ENCODE measurements at places on chromosomes 16 and 17.

GRCh38 chr16:72985148-72985941 lies 62.6 kb downstream of the ZFHX3 start:
- no peak for DNase-seq

DNA sequence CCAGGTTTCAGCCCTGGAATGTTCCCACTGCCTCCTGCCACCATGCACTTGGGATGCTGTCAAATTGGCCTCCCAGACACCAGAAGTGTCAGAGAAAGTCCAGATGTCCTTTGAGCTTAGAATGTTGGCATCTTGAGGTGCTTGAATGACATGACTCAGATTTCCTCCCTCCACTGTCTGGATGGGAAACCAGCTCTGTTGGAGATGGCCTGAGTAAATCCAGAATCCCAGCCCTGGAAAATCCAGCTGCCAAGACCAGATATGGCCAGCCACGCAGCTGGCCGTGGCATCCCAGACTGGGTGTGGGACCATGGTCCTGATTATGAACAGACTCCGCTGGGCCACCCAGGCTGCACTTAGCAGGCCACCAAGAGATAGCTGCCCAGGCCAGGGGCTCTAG lies 57.0 kb upstream of the CLEC3A start:
- DNase-seq, result no peak

DNA sequence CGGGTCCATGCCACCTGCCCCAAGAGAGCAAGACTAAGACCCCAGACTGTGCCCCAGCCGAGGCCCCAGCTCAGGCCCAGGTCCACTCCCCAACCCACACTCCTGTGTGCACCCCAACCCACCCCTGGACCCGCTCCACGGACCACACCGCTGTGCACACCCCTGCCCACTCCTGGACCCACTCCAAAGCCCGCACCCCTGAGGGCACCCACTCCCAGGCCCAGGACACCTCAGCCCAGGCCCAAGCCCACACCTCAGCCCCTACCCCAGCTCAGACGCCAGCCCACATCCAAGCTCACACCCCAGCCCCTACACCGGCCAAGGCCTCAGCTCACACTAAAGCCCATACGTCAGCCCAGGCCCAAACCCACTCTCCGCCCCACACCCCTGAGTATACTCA lies 1.1 kb downstream of the SPEM3 start:
- DNase-seq, result no peak

DNA sequence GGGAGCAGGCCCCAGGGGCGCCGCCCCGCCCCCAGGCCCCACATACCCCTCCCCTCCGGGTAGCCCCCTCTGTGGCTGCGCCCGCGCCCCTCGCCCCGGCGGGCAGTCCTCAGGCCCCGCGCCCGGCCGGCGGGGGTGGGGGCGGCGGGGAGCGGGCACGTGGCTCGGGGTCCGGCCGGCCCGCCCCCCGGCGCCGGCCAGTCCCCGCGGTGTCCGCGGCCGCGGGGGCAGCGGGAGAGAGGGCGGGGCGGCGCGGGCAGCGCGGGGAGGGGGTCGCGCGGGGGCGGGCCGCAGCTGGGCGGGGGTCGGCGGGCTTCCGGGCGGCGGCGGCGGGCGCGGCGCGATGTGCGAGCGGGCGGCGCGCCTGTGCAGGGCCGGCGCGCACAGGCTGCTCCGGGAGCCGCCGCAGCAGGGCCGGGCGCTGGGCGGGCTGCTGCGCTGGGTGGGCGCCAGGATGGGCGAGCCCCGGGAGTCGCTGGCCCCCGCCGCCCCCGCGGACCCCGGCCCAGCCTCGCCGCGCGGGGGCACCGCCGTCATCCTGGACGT lies 335 bp downstream of the NECAB2 start:
- no peak for DNase-seq

GRCh38 chr17:55734128-55734781 lies 11.6 kb upstream of the TMEM100 start:
- DNase-seq, result no peak

DNA sequence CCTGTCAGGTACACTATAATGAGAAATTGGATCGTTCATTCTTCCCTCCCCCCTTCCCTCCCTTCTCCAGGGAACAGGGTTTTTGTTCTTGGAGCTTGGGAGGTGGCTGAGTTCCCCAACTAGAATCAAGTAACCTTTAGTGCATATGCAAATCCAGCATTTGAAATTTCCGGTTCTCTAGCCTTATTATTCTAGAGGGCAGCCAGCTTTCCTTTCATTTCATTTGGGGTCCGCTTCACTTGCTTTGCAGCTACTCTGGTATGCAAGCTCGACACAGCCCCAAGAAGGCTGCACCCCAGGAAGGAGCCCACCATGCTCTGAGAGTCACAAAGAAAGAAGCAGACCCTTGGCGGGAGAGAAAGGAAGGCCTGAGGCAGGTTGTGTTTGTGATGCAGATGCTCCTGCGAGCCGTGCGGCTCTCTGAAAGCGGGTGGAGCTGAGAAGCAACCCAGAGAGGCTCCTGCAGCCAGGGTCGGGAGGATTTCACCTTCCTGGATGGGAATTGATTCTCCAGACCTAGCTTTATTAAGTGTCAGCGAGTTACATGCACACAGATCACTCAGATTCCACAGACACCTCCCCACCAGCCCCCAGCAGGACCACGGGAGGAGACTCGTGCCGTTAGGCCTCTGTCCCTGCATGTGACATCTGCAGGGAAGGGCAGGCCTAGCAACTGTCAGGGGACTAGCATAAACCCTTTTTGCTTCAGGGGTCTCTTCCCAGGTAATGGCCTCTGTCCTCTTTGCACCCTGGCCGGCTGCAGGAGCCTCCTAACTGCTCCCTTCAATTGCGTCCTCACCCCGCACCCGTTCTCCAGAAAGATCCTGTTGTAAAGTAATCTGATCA lies 34.5 kb downstream of the PMM2 start:
- no peak for DNase-seq

DNA sequence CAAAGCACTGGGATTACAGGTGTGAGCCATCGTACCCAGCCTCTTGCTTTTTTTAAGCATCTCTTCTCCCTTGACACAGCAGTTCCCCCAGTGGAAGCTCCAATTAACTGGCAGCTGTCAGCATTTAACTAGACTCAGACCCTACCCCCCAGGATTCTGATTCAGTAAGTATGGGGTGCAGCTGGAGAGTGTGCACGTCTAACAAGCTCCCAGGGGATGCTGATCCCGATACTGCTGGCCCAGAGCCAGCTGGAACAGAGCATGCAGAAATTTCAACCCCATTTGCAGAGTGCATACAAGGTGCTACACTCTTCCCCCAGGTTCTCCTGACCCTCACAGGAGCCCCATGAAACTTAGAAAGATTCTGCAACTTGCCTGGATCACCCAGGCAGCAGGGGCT lies 27.7 kb upstream of the BCO1 start:
- DNase-seq, result no peak

DNA sequence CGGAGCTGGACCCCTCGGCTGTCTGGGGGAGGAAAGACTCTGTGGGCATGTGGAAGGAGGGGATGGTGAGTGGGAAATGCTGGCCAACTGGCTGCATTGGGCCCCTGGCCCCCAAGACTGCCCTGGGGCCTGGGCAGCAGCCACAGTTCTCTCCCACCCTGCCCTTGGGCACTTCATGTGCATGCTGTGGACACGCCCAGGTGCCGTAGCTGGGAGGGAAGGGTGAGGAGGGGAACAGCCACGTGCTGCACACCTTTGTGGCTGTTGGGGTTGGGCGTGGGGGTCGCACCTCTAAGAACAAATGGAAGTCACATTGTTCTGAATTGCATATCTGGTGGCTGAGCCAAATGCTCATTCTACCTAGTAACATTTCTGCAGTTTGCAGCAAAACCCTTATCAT lies 11.9 kb upstream of the ZNHIT3 start:
- no peak for DNase-seq

GRCh38 chr16:87436225-87437172 lies 44.4 kb downstream of the MAP1LC3B start:
- DNase-seq, result no peak

GRCh38 chr16:53848950-53849349 lies 145.0 kb downstream of the FTO start:
- no peak for DNase-seq

GRCh38 chr16:55592306-55592705 lies 25.8 kb downstream of the CAPNS2 start:
- no peak for DNase-seq

GRCh38 chr16:67104061-67104460 lies 5.7 kb upstream of the PHAF1 start:
- DNase-seq, result no peak

DNA sequence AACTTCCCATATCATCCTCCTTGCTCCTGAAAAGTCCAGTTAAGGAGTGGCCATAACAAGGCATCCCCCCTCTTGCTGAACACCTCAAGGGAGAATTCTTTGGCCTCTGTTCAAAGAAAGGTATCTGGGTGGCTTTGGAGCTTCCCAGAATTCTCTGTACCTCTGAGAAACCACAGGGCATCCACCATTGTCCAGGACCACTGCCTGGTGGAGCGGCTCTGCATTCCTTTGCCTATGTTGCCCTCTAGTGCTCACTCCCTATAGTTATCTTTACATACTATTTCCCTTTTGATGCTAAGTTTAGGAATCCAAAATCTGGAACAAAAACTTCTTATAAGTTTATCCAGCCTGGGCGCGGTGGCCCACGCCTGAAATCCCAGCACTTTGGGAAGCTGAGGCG lies 30.3 kb downstream of the CHD9NB start:
- DNase-seq, result no peak

DNA sequence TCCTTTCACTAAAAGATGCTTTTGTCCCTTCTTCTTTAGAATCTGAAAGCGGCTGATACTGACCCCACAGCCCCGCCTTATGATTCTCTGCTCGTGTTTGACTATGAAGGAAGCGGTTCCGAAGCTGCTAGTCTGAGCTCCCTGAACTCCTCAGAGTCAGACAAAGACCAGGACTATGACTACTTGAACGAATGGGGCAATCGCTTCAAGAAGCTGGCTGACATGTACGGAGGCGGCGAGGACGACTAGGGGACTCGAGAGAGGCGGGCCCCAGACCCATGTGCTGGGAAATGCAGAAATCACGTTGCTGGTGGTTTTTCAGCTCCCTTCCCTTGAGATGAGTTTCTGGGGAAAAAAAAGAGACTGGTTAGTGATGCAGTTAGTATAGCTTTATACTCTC lies 10.1 kb upstream of the TANGO6 start:
- no peak for DNase-seq

DNA sequence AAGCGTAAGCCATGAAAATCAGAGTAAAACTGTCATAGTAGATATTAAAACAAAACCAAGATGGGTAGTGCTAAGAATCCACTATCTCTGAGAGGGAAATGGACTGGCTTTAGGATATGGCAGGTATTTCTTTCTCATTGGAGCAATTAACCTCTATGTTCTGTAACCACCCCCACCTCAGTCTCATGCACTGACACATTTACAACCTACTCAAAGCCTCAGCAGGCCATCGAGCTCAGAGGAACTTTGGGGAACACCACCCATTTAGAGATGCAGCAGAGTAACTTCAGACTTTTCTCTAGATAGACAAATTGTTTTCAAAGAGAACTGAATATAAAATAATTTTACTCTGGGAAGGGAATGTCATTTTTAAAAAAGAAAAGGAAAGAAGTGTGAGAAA lies 615.8 kb upstream of the ZFHX3 start:
- DNase-seq, result no peak

DNA sequence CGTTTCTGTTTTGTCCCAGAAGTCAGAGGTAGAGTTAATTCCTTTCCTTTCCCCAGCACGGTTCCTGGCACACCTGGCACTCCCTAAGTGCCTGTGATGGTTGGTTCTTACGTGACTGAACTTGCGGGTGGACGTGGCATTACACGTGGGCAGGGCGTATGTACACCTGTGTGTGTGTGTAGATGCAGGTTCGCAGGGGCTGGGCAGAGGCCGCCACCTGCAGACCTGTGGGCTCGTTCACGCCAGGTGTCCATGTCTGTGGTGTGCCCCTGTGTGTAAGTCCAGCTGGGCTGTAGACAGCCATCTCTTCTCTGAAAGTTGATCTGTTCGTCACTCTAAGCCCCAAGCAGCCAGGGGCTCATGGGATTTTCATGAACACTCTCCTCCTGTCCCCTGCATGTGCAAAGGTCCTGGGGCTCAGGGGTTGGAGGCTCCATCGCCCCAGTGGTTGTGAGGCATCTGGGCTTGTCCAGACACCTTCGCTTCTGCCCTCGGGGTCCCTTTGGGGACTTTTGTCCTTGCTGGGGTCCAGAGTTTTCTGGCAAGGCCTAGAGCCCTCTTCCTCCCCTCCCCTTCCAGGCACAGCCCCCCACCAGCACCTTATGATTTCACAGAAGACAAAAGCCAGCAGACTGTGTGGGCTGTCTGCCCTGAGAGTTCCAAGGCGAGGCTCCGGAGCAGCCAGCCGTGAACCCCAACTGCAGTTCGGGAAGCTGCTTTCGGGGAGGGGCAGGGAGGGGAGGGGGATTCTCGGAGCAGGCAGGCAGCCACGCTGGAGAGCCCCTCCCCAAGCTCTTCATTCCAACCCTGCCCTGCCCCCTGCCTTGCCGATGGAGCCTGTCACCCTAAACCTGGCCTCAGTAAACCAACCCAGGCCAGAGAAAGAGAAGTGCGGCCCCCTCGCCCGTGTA lies 5.4 kb upstream of the FSCN2 start:
- no peak for DNase-seq

DNA sequence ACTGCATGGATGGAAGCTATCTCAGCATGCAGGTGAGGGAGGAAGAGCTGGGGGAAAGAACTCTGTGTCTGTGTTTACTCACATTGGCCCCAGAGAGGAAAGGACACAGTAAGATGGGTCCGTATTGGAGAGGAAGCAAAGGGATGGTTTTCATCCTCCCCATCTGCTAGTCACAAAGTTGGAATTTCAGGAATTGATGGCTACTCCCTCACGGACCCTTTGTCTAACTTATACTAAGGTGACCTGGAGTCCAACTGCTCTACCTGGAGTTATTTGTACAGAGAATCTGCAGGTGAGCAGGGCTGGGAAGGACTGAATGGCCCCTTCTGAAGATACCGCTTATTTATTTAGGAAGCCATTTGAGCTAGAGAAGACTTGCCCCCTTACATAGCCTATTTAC lies 55.1 kb downstream of the WNT3 start:
- no peak for DNase-seq

DNA sequence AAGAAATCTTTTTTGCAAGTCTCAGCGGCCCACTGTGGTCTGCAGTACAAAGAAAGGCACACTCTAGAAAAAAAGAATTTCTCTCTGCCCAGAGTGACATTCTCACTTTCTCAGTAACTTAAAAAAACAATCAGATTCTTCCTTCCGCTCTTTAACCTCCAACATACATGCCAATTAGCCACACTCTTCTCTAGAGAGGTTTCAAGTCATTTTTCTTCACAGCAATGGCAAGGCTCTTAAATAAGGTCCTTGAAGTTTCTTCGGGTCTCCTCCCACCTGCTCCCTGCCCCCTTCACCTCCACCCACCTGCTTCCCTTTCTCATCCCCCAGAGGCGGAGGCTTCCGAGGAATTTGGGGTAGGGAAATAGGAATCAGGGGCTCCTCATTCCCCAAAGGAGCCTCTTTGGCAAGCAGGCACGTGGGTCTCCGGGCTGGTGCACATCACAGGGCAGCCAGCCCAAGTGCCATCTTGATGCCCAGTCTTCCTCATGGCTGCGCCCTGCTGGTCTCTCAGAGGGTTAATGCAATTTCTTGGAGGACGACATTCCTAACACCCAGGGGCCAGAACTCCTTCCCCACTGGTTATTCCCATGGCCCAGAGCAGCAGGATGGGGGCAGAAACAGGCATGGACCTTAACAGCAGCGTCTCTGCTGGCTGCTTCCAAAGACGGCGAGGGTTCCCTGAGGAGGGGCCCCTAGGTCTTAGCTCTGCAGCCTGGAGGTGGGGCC lies 855 bp upstream of the MEOX1 start:
- no peak for DNase-seq

- DNase-seq, result no peak
Observed at GRCh38 chr16:56625140-56625942, at the start of gene MT1E. Gene MT1E, plus strand, starts transcription at chr16:56625781. Its CDS starts 71 bp downstream, at chr16:56625852.

GRCh38 chr17:16917671-16918394 lies 54.1 kb downstream of the TNFRSF13B start:
- DNase-seq, result no peak

All from thoracic aorta (tissue), 2 donors.